ENCODE measurements at places on chromosomes 12 and 14.
A peak's percentile ranks its signal among the peaks of the same experiment; 100 is the strongest.

DNA sequence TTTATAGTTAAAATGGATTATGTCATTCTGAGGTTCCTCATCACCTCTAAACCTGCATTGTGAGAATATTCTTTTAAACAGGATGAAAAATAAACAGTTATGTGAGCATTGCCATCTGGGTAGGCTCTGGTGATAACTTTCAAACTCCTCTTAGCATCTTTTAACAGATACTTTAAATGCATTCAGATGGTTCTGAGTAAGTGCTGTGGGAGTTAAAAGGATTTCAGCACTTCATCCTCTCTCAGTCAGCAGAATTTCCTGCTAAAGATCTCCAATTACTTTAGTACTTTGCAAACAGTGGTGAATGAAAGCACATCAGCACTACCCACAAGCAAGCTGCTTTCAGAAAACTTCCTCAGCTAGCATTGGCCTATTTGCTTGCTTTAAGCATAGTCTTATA lies 59.3 kb upstream of the TMTC1 start:
- DNase-seq: no peak

- DNase-seq: no peak
These were observed 20.4 kb downstream of the ACVR1B start for GRCh38 chr12:51971679-51972421.

DNA sequence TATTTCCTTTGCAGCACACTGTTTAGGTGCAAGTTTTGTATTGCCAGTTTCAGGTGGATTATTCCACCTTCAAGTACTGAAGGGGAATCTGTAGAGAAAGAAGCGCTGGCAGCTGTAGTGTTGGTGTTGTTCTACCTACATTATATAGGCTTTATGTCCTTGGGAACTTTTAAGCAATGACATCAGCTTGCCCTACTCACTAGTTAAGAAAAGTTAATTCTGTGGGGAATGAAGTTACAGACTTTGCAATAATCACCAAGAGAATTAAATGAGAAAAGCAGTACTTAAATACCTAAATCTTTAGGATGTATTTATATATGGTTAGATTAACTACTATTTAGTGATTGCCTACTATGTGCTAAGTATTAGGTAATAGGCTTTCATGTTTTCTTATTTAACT lies at the start of gene OR4E1:
TSS of gene OR4E1 (minus strand) at position 101 of the 400 bp plus-strand sequence. CDS start 2,883 bp downstream, outside the sequence.
- no peak for DNase-seq

DNA sequence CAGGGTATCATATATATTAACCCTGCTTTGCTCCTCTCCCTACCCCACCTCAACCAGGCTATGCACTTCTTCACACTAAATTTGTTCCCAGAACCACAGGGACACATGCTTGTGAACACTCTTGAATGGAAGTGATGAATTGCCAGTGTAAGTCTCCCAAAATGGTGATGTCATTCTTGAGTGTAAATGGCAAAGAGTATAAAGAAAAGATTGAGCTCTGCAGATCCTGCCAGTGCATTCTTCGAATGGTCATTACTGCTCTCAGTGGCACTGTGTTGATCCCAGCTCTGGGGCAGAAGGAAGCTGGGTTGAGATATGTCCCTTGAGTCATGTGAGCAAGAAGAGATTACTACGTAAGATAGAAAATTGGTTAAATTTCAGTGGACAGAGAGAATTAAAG lies 313.1 kb downstream of the TMEM117 start:
- no peak for DNase-seq

DNA sequence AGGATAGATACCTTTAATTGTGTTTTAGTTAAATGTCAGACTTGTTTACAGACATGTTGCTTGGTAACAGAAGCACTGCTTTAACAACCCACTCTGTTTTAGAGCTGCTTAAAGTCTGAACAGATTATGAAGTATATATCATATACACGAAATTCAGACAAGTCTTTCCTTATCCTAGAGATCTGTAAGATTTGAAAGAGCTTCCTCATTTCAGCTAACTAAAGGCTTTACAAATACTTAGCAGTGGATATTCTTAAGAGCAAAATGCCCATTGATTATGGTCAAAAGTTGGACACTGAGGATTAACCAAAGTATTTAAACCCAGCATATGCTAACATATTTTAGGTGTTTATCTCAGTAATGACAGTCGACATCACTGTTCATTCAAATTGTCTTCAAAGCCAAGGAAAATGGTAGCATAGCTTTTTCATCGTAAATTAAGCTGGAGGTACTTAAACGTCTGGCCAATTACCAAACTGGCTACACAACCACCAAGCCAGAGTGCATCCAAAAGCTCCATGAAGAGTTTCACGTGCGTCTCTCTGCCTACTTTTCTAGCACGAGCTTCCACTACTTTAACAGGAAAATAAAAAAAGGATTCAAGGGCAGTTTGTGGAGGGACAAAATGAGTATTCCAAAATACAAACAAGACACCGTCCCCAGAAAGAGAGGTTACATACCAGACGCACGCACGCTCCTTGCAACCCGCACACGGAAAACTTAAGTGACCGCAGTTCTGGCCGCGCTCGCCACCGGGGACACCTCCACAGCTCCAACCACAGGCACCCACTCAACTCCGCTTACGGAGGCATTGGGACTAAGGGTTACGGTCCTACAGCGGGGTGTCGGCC lies 565 bp downstream of the CEP83 start:
- DNase-seq: peak; percentile 5

- DNase-seq: no peak
These were observed 58.7 kb upstream of the NCOR2 start for GRCh38 chr12:124625867-124626675.

DNA sequence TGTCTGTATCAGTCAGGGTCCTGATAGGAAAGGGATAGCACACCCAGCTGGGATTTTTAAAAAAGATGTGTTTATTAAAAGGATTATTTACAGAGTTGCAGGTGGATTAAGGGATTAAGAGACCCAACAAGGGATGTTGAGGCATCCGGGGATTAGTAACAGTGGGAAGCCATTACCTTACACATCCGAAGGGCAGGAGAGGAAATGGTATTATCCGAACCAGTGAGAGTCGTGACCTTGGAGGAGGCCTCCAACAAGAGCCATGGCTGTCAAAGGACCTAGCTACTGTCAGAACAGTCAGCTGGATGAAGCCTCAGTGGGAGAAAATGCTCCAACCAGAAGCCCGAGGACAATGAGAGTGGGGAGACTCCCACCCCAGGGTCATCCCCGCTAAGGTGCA lies 146.3 kb upstream of the KRAS start:
- no peak for DNase-seq
